ENCODE measurements at places on chromosomes 4 and X.

DNA sequence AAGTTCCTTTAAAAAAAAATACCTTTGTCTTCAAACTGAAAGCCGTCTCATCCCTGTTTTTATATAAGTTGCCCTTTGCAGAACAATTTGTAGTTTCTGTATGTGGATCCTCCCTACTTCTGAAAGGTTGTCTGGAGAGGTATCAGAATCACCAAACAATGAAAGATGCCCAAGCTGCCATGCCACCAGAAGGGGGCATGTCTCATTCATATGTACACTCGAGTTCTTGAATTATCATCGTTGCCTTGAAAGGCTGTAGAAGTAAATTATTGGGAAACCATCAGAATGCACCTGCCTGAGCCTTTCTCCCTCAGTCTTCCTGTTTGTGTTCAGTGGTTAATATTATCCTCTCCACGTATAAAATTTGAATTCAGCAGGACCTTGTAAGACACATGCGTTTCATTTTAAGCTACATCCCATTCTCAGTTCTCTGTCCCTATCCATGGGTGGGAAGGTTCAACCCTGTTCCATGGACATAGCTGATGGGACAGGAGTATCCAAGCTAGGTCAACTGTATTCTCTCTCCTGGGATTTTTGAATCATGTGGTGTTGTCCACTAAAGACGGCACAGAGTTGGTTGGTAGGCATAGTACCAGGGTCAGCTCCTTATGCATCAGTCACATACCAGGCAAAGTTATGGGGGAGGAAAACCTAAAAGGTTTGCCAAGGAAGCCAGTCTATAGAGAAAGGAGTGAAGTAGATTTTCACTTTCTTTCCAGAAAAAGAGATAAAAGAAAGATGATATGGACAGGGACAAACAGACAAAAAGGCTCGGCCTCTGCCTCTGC, 24.0 kb downstream of the GALNT7 start:
- no peak for DNase-seq

GRCh38 chrX:103533511-103534216, 14.4 kb upstream of the RAB40A start:
- DNase-seq, result peak; percentile 68

- no peak for DNase-seq
These were observed 76.0 kb upstream of the DHRSX start for GRCh38 chrX:2576793-2577192.

DNA sequence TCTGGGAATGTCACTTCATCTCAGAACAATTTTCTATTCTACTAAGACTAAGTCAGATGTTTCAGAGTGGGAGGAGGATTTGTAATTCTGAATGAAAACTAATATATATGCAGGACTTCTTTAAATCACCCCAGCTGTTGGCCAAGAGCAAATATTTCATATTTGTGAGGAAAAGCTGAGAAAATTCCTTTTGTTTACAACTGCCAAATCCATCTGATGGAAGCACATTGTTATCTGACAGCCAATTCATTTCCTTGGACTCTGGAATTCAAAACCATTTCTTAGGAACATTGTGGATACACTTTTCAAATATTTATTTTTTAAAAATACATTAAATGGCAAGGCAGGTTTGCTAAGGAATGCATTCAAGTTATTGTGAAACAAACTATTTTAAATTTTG, 8.0 kb downstream of the SLIT2 start:
- no peak for DNase-seq

- DNase-seq, result no peak
These were observed 471.2 kb downstream of the IQCM start for GRCh38 chr4:149344436-149344835.

DNA sequence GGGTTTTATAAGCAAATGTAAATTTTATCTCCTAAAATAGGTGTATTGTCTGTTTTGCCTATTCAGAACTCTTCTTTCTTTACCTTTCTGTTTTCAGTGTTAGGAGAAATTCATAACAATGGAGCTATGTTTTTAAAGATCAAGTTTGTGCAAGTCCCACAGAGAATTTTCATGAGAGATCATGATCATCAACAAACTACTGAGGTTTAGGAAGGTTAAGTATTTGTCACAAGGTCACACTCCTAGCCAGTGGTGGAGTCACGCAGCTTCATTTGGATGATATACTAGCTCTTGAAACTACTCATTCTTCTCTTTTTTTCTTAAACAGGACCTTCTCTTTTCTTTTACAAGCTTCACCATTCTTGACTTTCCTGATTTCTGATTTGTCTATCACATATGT, 892.6 kb upstream of the FRG1 start:
- no peak for DNase-seq

- no peak for DNase-seq
These were observed 624.2 kb downstream of the GLUD2 start for GRCh38 chrX:121671649-121672048.

DNA sequence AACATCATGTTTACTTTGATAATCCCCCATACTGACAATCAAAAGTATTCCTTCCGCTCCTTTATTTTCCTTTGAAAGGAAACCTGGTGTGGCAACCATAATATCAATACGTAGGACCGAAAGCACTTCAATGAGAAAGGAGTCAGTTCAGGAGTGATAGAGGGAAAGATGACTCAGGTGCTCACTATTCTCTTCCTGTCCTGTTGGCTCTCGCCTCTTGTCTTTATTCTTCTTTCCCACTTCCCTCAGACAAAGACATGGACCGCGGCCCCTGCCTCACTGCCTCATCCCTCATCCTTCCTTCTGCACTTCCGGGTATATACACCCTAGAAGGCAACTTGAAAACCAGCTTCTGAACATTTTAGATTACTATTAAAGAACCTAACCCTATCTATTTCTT, 49.8 kb upstream of the TNIP3 start:
- no peak for DNase-seq

GRCh38 chr4:76458825-76459224, 23.8 kb downstream of the SHROOM3 start:
- no peak for DNase-seq

GRCh38 chrX:118594697-118595420, 99.2 kb downstream of the DOCK11 start:
- no peak for DNase-seq

DNA sequence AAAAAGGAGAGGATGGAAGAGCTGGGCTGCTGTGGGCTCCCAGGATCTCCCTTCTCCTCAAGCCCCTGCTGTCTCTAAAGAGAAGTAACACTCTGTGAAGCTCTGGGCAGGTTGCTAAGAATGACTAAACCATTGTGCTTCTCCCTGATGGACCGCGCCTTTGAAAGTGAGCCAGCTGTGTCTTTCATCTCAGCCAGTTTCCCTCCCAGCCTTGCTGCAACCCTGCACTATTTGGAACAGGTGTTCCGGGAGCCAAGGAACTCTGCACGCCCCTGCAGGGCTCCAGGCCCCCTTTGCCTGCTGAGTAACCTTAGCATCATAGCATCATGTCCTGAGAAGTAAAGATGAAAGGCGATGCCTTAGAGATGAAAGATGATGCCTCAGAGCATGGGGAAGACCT, 39.7 kb downstream of the SMIM20 start:
- DNase-seq, result no peak

DNA sequence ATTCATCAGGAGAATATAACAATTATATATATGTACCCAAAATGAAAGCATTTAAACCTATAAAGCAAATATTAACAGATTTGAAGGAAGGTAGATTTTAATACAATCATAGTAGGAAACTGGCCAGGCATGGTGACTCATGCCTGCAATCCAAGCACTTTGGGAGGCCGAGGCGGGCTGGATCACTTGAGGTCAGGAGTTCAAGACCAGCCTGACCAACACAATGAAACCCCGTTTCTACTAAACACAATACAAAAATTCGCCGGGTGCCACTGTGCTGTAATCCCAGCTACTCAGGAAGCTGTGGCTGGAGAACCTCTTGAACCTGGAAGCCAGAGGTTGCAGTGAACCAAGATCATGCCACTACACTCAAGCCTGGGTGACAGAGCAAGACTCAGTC, 118.3 kb downstream of the KCNIP4 start:
- DNase-seq, result no peak

- no peak for DNase-seq
These were observed 5.8 kb downstream of the ARAF start for GRCh38 chrX:47566841-47567240.

GRCh38 chrX:120604361-120604782, 471 bp downstream of the MCTS1 start:
- DNase-seq, result peak; percentile 13

- DNase-seq, result no peak
These were observed 40.0 kb upstream of the ARSJ start for GRCh38 chr4:114019276-114019968.

GRCh38 chr4:119627267-119628255, 1.0 kb downstream of the PDE5A start:
- peak; percentile 22 for DNase-seq

GRCh38 chr4:40564815-40565483, 64.7 kb downstream of the RBM47 start:
- no peak for DNase-seq

- DNase-seq, result no peak
These were observed 163.6 kb downstream of the ZNF674 start for GRCh38 chrX:46381630-46382029.

DNA sequence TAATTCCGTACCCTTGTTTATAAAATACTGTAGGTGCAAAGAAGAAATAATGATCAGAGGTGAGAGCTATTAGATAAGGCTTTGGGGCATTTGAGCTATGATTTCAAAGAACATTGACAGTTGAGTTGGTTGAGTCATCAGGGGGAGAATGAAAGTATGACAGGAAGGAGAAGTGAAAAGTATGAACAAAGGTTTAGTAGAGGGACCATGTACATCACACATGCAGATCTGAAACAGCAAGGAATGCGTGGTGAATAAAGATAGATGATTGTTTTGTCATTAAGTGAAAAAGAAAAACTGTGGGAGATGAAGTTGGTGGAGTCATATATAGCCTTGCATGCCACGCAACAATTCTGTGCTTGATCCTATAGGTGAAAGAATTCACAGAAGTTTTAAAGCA, 163.1 kb downstream of the ARAP2 start:
- no peak for DNase-seq

GRCh38 chrX:84873176-84873575, 130.5 kb upstream of the APOOL start:
- no peak for DNase-seq

DNA sequence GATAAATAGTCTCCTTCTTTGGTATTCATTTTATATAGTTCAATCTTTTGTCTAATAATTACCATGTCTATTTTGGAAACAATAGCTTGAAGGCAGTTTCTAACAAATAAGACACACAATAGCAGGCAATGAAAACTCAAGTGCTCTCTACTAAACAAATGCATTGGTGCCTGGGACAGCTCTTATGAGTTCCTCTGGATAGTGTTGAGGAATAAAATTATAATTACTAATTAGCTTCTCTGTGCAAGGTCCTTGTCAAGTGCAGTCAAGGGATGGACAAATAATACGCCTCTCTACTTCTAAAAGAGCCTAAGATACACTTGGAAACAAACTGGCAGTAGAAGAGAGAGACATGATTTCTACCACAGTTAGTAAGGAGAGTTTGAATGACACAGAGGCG, 229.0 kb upstream of the GLRA2 start:
- DNase-seq, result no peak

GRCh38 chrX:9844936-9845577, 58.8 kb downstream of the SHROOM2 start:
- DNase-seq, result no peak

- DNase-seq, result no peak
These were observed 118.8 kb downstream of the MID1 start for GRCh38 chrX:10501611-10502010.

DNA sequence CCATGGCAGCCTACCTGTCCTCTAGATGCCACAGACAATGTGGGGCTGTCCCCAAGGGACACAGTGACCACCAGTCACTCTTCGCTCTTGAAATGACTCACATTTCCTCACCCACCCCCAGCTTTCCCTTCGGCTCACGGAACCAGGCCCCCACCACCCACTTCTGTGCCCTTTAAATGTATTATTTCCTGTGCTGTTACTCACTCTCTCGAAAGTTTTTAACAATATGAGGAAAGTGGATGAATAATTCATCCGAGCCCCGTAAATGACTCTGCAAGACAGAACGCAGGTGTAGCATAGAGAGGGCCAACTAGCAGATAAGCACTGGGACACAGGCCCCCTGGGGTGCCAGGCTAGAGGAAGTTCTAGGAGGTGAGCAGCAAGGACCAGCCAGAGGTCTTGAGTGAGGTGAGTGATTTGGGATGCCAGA, 179.5 kb upstream of the TBL1X start:
- DNase-seq, result no peak

DNA sequence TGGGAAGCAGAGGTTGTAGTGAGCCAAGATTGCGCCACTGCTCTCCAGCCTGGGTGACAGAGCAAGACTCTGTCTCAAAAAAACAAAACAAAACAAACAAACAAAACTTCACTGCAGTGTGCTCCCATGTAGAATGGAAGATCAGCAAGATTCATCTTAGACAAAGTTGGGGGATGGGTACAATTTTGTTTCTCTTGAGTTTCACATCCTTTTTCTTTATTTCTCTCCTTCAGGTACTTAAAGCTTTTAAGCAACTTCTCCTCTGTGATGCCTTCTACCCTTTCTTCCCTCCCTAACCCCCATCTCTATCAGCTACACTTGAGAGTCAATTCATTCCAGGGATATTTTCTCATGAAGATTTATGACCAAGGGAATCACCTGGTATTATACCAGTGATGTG, 15.5 kb upstream of the RBBP7 start:
- no peak for DNase-seq
